ENCODE measurements at places on chromosomes 2 and 18.

DNA sequence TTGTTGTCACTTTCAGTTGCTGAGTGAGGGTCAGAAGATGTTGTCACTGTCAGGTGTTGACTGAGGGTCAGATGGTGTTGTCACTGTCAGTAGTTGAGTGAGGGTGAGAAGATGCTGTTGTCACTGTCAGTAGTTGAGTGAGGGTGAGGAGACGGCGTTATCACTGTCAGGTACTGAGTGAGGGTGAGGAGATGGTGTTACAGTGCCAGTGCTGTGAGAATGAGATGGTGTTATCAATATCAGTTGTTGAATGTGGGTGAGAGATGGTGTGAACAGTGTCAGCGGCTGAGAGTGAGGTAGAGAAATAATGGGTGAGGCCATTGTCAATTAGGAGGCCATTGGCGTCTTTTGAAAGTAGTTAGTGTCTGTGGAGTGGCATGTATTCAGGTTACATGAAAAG, 1.6 kb upstream of the ATP9B start:
- DNase-seq: no peak

GRCh38 chr2:239299218-239299939, 101.4 kb downstream of the HDAC4 start:
- no peak for DNase-seq

- no peak for DNase-seq
Observed at GRCh38 chr2:15729001-15729400, 137.3 kb downstream of the DDX1 start.

GRCh38 chr2:102044235-102044896, 52.6 kb downstream of the IL1R2 start:
- DNase-seq: no peak

GRCh38 chr2:166768393-166769123, 119.7 kb upstream of the XIRP2 start:
- no peak for DNase-seq

GRCh38 chr18:79354350-79354749, 41.4 kb upstream of the NFATC1 start:
- DNase-seq: no peak

GRCh38 chr2:129293326-129293725, 686.1 kb upstream of the RAB6C start:
- DNase-seq: no peak

DNA sequence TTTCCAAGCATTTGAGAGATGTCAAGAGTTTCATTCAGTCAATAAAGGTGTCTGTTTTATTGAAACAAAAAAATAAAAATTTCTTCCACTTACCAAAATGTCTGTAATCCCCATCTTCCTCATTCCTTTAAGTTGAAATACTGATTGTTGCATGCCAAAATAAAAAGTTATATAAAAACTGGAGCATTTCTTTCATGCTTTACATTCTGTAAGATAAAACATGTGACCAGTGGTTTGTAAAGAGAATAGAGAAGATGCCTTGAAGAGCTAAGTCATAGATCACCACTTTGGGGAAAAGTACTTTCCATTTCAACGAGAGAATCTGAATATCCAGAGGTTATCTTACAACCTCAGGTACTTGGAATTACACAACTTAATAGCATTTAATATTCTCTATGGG, 35.9 kb upstream of the MYO1B start:
- no peak for DNase-seq

DNA sequence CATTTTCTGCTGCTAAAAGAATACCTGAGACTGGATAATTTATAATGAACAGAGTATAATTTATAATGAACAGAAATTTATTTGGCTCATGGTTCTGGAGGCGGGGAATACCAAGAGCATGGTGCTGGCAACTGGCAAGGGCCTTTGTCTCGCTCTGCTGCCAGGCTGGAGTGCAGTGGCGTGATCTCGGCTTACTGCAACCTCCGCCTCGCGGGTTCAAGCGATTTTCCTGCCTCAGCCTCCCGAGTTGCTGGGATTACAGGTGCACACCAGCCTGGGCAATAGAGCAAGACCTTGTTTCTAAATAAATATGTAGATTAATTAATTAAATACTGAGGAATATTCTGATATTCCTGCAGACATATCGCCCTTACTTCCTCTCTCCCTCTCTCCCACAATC, 1610.8 kb downstream of the SUCLG1 start:
- no peak for DNase-seq

- DNase-seq: no peak
Observed at GRCh38 chr2:19643117-19643518, 258.7 kb downstream of the TTC32 start.

- DNase-seq: peak; percentile 47
Observed at GRCh38 chr2:129253461-129253812, 726.0 kb upstream of the RAB6C start.

GRCh38 chr18:44520981-44521667, 159.6 kb upstream of the SETBP1 start:
- DNase-seq: no peak

GRCh38 chr2:228675091-228675490, 493.6 kb upstream of the SPHKAP start:
- DNase-seq: no peak

DNA sequence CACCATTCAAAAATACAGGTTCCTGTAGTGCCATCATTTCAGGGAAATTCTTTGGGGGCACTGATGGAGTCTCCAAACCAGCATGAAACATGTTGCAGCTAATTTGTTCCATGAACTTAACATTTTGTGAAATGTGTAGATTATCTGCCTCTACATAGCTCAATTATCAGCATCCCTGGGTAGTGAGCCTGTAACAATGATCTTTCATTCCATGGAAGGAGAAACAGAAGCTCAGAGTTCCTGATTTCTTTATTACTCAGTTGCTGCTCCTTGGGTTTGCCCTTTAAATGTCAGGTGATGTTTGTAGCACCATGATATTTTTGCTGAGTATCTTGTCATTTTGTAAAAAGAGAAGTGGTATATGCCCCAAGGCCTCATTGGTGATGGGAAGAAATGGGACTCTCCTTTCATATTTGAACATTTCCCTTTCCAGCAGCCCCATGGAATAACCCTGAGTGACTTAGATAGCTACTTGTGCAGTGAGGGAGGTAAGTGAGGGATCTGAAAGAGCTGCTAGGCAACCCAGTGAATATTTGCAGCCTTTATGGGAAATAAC, 146.9 kb downstream of the CERS6 start:
- no peak for DNase-seq

DNA sequence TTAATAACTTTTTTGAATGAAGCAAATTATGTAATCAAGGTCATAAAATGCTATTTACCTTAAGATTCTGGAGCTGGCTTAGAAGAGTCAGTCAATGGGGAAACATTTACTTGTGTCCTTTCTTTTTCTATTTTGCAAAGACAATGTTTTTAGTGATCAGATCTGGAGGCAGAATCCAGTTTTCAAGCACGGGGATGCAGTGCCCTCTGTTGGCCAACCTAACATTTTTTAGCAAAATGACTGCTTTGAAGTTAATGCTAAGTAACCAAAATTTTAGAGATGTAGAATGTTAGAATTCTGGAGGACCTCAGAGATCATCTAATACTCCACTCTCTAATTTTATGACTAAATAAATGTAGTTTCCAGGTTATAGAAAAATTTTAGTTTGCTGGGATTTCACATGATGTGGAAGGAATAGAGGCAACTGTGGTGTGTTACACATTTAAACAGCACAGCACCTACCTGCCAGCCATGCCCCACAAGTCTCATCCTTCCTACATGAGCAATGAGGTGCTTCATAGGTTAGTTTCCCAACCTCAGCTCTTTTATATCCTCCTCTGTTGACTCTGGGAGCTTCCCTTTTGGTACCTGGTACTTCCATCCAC, 23.6 kb upstream of the SLC9A4 start:
- DNase-seq: peak; percentile 71

GRCh38 chr2:220835583-220835982, 736.5 kb downstream of the EPHA4 start:
- no peak for DNase-seq

DNA sequence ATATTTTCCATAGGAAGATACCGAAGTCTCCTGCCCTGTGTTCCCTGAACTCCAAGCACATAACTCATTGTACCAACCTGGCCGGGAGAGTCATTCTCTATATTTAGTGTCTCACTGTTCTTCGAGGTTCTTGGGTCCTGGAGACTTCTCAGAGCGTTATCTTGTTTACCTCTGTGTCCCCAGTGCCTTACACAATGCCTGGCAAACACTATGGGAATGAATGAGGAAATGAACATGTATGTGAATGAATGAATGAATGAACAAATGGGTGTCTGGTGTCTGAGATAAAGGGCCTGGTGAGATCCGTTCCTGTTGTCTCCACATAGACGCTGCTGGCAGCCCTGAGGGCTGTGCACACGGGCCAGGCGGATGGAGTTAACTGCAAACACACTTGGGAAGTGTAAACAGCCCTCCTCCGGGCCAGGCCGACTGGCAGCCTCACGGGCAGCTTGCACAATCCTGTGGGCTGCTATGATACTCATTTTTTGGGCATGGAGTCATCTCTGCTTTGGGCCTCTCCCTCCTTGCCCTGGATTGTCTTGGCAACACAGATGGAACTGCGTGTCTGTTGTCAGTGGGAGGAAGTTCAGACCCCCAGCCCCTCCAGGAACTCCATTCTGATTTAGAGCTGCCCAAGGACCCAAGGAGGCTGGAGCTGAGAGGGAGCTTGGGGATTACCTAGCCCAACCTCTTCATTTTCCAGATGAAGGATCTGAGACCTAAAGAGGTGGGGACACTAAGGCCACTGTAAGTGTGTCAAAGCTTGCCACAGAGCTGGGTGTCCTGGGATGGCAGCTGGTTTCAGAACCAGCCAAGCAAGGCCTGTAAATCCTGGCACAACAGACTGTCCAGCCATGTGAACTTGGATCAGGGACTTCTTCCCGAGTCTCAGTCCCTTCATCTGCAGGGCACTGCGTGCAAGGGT, 124.4 kb downstream of the INHBB start:
- peak; percentile 93 for DNase-seq

GRCh38 chr2:203636588-203637470, 69.6 kb upstream of the CD28 start:
- DNase-seq: peak; percentile 82

DNA sequence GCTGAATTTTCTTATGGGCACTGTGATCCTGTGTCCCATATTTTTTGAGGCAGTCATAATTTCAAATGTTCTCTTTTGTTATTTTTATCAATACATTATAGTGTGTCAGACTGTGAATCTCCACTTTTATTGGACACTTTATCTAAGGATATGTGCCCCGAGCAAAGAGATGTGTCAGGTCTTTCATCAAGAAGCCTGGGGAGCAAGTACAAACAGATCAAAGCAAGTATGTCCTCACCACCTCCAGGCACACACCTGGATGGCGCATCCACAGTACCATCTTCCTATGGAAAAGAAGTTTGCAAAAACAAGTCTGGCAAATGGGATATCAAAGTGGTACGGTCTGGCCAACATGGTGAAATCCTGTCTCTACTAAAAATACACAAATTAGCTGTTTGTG, 81.0 kb upstream of the ZNF236 start:
- DNase-seq: no peak

DNA sequence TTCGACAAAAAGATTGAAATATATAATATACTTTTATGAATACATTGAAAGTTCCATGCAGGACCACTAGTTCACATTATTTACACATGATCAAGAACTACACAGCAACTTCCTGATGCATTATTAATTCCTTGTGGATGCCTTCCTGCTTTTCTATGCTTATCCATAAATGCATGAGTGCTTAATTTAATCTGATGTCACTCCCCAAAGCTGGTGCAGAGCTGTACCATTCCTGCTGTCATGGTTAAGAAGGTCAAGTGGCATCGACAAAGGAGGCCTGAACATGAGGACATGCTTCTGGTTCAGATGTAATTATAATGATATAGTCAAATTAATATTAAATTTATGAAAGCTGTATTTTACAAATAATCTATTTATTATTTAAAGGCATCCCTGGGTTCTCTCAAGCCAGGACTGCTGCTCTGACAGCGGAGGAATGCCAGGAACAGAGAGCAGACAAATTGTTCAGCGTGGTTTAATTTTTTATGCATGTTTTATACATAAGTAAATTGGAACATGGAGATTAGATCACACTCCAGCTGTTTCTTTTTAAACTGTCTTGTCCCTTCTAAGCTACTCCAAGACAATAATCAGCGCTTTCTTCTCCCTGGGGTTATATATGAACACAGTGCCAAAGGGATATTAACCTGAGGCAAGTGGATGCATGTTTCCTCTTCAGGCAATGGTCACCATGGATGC, 307.3 kb upstream of the CNTNAP5 start:
- DNase-seq: no peak

DNA sequence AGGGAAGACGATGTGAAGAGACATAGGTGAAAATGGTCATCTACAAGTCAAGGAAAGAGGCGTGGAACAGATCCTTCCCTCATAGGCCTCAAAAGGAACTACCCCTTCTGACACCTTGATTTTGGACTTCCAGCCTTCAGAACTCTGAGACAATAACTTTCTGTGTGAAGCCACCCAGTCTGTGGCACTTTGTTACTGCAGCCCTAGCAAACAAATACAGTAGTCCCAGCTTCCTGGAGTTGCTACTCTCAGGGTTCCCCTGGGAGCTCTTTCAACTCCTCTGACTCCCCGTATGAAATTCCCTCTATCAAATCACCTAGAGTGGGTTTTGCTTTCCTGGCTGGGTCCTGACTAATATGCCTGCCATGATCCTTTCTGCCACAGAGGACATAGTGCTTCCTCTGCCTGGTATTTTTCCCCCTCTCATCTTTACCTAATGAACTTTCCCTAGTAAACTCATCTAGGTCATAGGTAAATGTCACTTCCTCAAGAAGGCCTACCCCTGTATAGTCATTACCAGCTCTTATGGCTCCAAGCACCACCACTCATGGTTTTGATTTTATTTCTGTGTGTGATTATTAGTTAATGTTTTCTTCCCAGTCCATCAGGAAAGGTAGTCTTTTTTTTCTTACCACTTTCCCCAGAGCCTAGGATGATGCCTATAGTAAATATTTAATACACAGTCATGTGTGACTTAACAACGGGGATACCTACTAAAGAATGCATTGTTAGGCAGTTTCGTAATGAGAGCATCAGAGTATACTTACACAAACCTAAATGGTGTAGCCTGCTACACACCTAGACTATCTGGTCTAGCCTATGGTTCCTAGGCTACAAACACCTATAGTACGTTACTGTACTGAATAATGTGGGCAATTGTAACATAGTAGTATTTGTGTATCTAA, 111.5 kb upstream of the LGALSL start:
- DNase-seq: no peak

DNA sequence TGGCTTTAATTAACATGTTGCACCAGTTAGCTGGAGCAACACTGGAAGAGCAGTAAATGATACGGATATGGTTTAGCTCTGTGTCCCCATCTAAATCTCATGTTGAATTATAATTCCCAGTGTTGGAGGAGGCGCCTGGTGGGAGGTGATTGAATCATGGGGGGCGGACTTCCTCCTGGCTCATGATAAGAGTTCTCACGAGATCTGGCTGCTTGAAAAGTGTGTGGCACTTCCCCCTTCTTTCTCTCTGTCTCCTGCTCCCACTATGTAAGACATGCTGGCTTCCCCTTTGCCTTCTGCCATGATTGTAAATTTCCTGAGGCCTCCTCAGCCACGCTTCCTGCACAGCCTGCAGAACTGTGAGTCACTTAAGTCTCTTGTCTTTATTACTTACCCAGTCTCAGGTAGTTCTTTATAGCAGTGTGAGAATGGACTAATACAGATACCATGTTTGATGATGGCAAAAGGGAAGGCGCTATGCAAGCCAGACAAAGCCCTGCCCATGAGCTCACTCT, 963.6 kb downstream of the SOCS6 start:
- DNase-seq: peak; percentile 37

- DNase-seq: no peak
Observed at GRCh38 chr2:132581991-132582738, 87.8 kb downstream of the LYPD1 start.

- no peak for DNase-seq
Observed at GRCh38 chr18:3356614-3357013, 93.4 kb upstream of the TGIF1 start.

Data from NB4 (cell line).